ENCODE measurements at places on chromosomes 13 and 19.

DNA sequence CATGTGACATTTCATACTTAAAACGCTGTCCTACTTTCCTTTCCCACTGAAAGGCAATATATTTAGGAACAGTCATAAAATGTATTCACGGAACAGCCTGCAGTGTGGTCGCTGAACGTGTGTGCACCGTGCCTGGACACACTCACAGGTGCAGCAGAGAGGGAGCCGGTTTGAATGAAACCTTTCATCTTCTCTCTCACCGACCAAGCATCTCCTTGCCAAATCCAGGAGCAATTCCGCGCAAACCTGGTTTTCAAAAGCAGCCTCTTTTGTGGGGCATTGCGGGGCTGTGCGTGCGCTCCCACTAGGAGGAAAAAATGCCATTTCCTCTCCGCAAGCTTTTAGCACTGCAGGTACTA, 1.0 kb downstream of the DCLK1 start:
- no peak for DNase-seq

DNA sequence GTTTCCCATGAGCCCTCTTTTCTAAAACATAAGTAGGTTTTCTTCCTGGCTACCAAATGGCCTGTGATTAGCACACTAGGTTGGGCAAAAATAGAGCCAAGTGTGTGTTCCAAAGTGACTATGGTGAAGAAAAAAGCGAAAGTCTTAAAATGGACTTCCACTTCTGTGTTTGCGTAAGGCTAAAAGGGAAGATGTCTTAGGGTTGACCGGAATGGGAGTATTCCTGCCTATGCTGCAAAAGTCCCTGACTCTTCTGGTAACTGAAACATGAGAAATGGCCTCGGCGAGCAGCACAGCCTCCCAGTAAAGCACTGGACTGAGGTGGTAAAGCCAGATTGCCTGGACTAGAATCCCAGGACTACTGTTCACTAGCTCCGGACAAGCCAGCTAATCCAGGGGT, 2.4 kb upstream of the FPR1 start:
- DNase-seq: no peak

DNA sequence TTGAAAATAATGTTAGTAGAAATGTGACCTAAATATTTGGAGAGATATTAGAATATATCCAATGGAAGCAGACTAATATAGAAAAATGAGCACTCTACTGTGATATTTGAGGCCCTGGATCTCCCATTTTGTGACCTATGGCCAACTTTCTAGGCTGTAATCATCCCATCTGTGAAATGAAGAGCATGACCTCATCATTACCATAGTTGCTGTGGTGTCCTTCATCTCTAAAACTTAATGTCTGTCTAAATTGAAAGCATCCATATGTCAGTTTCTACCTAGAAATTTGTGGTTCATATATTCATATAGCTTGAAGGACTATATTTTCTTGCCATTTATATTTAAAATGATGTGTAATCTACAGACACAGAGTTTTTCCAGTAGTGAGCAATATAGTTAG, 41.6 kb downstream of the PAN3 start:
- DNase-seq: no peak

DNA sequence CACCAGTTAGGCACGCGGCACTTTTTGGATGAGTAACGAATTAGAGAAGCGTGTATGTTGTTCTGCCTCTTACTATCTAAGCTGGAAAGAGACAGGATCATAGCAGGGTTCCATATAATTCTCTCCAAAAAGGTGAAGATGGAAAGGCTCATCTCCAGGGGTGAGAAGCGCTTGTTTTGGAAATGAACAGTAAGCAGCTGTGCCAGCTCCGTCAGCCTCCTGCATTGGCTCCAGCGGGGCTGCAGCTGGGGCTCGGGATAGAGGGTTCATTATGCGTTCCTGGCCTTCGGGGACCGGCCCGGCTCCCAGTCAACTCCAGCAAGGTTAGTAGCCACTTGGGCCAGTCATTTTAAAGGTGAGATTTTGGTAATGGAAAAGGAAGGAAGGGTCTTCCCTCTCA, 155.5 kb downstream of the COL4A1 start:
- DNase-seq: no peak

DNA sequence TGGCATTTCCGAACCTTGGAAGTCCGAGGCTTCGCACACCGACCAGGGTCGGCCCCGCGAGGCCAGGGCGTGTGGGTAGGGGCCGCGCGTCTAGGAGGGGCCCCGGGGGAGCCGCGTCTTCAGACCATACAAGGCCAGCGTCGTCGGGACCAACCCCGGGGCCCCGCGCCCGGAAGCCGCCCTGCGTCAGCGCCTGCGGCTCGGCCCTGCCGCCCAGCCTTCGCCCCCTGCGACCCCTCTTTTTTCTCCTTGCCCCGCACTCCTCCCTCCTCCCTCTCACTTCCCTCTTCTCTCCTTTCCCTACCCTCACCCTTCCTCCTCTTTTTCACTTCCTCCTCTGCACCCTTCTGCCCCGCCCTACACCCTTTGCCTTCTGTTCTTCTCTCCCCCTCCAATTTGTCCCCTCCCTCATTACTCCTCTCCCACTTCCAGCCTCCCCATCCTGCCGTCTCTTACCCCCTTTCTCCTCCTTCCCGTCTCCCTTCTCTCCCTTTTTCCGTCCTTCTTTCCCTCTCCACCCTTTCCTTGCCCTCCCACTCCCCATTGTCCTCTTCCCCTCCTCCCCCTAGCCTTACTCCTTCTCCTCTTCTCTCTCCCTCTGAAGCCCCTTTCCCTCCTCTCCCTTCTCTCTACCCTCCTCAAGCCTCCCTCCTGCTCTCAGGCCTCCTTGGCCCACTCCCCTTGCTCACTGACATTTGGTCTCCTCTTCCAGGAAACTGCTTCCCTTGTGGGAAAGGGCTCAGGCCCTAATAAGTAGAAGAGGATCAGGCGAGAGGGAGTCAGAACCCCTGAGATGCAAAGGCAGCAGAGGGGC, 2.2 kb upstream of the PLEKHG2 start:
- DNase-seq: no peak

DNA sequence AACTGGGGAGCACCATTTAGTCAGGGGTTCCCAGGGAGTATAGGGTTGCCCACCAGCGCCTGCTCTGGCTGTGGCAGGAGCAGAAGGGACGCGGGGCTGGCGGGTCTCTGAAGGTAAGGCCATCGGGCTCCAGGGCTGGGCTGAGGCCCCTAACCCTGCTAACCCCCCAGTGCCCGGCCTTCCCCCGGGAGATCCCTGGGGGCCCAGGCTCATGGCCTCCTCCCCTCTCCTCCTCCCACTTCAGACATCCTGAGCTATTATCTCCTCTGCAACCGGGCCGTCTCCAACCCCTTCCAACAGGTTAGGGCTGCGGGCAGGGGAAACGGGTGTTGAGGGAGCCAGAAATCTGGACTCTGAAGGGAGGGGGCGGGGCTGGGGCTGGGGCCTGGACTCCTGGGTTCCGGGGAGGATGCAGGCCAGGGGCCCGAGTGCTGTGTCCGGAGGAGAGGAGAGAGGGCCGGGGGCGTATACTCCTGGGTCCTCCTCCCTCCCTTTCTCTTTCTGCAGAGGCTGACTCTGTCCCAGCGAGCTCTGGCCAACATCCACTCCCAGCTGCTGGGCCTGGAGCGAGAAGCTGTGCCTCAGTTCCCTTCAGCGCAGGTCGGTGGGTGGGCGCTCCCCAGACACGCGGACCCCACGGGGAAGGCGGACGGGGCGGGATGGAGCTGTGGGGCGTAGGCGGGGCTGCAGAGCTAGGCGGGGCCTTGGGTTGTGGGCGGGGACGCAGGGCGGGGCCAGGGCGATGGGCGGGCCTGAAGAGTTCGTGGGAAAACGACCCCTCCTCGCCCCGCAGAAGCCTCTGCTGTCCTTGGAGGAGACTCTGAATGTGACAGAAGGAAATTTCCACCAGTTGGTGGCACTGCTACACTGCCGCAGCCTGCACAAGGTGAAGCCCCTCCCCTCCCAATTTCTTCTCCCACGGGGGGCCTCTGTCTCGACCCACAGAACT, 15.3 kb downstream of the TTYH1 start:
- peak; percentile 18 for DNase-seq

- no peak for DNase-seq
These were observed 4.6 kb upstream of the TPRX2 start for GRCh38 chr19:47854459-47854858.

DNA sequence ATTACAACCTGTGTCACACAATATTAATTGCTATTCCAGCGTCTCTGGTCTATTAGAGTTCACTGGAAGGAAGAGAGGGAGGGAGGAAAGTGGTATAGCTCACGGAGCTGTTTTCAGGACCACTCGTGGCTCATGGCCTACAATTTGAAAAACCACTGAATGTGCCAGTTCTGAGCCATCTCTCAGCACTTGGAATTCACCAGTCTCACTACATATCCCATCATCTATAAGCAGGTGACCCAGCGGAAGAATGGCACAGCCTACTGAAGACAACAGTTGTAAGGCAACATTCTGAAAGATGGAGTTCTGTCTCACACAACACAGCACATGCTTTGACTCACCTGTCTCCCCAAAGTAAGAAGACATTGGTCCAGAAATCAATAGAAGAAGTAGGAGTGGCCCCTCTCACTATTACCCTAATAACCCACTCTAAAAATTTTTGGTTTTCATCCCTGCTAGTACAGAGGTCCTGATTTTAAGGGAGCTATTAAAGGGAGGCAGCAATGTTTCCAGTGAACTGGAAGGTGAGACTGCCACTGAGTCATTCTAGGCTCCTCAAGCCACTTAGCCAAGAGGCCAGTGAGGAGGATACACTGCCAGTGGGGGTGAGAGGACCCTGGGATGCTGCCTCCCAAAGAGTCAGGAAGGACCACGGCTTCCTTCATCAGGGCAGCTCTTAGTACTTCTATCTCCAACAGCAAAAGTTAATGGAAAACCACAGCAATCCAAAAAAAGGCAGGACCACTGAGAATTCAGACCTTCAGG, 50.0 kb upstream of the DOCK9 start:
- DNase-seq: no peak

DNA sequence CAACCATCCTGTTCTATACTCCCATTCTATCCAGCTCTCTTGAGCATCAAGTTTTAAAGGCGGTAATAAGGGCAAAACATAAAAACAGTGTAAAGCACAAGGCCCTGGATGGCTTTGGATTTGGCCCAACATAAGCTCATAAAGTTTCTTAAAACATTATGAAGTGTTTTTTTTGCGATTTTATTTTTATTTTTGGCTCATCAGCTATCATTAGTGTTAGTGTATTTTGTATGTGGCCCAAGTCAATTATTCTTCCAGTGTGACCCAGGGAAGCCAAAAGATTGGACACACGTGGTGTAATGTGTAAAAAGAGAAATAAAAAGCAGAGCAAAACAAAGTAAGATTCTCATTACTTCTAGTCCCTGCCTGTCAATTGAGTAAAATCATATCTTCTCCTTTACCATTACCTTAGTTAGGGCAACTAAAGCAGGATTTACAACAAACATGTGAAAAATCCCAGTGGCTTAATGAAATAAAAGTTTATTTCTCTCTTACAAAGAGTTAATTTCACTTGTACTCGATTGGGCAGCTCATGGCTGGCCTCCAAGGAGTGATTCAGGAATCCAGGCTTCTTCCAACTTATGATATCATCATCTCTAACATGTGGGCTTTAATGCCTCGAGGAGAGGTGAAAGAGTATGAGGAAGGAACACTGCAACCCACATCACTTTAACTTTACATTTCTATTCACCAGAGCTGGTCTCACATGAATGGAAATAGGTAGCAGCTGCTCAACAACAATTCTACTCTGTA, 725.2 kb upstream of the SLITRK1 start:
- DNase-seq: no peak

GRCh38 chr19:16540948-16541347, 1.3 kb downstream of the CHERP start:
- DNase-seq: no peak

- no peak for DNase-seq
These were observed at the start of gene GPC6 for GRCh38 chr13:93226623-93227279. Gene GPC6, plus strand, starts transcription at chr13:93226807.

DNA sequence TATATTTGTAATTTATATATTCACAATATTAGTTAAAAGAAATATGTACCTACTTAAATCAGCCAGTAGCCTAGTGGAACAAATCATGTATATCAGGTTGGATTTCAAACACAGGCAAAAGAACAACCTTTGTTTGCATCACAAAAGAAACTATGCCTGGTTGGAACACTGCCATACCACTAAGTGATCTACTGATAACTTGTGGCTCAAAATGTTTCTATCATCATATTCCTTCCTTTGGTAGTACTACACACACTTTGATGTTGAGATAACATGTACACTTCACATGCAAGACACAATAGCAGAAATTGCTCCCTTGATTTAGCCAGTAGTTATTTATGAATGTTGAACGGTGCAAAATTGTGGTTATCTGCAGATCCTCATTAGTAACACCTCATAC, 146.0 kb upstream of the GPC6 start:
- no peak for DNase-seq

DNA sequence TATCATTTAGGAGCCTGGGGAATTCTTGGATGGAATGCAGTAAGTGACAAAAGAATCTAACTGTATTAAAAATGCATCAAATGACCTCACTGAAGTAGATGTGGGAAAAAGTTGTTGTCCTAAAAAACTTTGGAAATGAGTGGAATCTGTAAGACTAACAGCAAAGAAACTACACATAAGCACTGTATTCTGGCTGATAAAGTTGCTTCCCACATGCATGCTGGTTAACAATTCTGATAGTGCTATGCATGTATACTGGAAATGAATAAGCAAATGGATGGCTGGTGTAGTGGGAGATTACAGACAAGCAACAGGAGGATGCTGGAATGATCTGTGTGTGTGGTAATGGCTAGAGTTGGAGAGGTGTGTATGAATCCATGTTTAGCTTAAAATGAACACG, 138.5 kb downstream of the FOXO1 start:
- no peak for DNase-seq

- DNase-seq: no peak
These were observed 64.8 kb downstream of the DCT start for GRCh38 chr13:94414708-94415107.

DNA sequence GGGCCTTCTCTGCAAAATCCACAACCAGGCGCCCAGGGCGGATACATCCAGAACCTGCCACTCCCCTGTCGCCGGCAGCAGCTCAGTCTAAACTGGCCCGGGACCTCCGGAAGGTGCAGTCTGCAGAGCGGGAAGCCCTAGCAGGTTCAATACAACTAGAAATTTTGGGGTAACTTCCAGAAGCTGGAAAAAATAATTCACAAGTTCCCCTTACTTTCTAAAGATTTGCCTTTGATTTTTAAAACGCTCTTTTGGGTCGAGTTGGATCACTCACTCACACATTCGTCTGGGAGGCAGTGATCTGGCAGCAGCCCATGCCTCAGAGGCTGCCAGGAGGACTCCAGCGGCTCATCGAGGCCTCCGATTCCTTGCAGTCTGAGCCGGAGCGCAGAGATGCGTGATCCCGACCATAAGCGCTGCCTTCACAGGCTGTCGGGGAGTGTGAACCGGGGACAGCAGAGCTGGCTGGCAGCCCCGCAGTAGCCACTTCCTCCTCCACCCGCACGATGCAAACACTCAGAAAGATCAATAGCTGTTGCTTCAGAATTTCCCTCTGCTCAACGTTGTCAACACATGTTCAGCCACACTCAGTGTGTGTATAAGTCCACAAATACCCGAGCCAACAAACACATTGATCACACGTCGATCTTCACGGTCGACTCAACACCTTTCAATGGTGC, 35.6 kb upstream of the ZNF507 start:
- no peak for DNase-seq
